Mucosa of descending colon (tissue), 3 donors: ENCODE measurements at places on chromosomes 4 and X. TPM values are rescaled to one million over a fixed set of nuclear protein-coding genes. Genes with fewer than 3 reads are reported as not detected.

The VSIG1 gene
- not detected for total RNA-seq

The CCKAR gene
- not detected for total RNA-seq

DNA sequence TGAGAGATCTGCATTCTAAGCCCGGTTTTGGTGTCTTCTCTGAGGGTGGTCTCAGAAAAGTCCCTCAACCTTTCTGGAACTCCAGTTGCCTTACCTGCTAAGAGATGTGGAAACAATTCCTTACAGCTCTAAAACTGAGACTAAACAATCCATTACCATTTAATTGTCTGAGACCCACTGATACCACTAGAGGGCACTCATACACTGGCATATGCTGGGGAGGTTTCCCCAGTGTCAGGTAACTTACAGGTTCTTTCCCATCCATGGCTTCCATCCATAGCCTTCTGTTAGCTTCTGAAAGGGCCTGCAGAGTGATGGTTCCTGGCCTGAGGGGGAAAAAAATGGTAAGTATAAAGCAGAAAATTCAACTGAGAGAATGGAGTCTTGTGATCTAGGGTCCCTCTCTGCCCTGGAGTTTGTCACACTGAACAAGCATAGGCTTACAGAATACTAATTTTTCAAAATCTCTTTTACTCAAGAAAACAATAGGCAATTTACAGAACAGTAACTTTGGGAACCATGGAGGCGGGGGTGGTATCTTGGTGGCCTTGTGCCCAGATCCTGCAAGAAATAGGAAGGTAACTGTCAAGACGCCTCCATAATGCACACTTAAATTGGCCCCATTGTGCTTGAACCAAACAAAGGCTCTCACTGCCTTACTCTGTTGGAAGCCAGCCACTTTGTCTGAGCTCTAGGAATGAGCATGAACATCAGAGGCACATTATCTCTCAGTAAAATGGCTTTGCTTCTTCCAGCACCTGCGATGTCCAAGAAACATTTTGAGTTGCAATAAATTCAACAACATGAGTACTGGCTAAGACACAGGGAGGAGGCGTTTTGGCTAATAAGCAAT, 236.1 kb downstream of the OPHN1 start:
- peak; percentile 48 for DNase-seq

GRCh38 chrX:40445691-40446090, 135.1 kb upstream of the ATP6AP2 start:
- DNase-seq: no peak

GRCh38 chrX:39532761-39533160, 565.0 kb downstream of the BCOR start:
- DNase-seq: no peak

- peak; percentile 62 for DNase-seq
Measured at GRCh38 chr4:184310881-184311709, 93.4 kb upstream of the ENPP6 start.

DNA sequence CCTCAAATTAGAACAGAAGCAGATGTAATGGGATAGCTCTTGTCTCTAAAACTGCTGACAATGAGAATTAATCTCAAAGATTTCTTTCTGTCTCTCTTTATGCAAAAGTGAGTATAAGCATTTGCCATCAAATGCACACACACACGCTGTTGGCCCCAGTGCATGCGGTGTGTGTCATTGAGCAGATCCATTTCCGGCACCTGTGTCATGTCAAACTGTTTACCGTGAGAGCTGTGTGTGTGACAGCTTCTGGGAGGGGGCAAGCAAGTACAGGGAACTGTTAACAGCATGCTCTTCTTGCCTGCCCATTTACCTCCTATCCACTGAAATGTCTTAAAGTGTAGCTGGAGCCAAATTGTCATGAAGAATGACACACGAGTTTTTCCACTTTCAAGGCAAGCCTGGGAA, 297.9 kb upstream of the FAT4 start:
- DNase-seq: no peak

DNA sequence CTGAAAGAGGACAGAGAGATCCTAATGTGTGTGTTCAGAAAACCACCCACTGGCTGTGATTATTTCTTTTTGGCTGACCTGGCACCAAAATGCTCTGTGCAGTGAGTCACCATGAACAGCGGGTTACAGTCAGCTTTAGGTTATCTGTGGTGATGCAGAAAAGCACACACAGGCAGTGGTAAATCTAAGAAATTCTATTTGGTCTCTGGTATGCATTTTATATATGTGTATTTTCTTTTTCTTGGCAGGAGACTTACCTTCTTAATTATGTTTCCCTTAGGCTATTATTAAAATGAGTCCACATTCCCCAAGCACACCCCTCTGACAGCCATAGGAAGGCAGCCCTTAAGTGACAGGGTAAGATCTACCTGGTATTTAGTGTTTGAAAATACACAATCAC, 79.1 kb upstream of the TFDP3 start:
- DNase-seq: no peak

GRCh38 chrX:15464704-15465103, 28.4 kb downstream of the PIR start:
- DNase-seq: no peak

DNA sequence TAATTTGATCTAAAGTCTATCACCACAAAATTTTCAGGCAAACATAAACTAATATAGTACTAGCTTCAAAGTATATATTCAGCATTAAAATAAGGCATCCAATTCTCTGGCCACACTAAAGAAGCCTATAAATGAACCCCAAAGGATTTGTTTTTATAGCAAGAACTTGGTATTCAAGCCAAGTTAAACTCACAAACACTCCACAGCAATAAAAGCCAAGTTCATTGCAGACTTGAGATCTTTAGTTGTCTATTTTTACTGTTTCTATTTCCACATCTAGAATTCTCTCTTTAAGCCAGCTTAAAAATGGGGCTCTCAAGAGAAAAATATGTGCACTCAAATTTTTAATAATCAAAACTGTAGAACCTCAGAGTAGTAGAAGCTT, 51.1 kb downstream of the WDFY3 start:
- DNase-seq: no peak

GRCh38 chr4:76718831-76719230, 179.1 kb downstream of the SOWAHB start:
- DNase-seq: no peak

DNA sequence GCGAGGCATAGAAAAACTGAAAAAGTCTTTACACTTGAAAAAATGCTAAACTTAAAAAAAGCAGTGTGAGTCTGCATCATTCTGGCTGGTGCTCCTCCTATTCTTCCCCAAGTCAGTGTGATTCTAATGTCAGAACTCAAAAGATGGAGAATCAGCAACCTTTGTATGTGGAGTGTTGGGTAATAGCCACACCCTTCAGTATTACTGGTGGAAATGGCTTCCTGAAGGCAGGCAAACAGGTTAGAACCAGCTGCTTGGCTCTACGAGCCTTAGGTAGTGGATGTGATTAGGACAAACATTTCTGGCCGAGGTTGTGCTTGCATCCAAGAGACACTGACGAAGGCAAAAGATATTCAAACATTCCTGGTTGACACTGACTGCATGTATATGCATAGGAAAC, 353.4 kb upstream of the TACR3 start:
- no peak for DNase-seq
